ENCODE measurements at places on chromosomes 12 and 14.

GRCh38 chr12:65496617-65497016 is 218.1 kb downstream of the MSRB3 start:
- no peak for DNase-seq

- DNase-seq, result no peak
Observed at GRCh38 chr12:32918890-32919801, 22.6 kb upstream of the PKP2 start.

GRCh38 chr14:21642683-21643082 is 7.9 kb upstream of the OR10G2 start:
- no peak for DNase-seq

DNA sequence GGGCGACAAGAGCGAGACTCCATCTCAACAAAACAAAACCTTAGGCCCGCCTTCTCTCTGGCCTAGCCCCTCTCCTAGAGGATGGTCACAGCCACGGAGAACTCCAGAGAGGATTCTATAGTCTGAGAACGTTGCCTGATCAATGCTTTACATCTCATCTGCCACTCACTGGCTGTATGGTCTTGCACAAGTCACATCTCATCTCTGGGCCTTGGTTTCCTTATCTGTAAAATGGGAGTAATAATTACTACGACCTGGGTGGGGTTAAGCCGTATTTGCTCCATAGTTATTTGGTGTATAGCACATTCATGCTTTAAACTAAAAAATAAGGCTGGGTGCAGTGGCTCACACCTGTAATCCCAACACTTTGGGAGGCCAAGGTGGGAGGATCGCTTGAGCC is 8.5 kb downstream of the TRPV4 start:
- no peak for DNase-seq

DNA sequence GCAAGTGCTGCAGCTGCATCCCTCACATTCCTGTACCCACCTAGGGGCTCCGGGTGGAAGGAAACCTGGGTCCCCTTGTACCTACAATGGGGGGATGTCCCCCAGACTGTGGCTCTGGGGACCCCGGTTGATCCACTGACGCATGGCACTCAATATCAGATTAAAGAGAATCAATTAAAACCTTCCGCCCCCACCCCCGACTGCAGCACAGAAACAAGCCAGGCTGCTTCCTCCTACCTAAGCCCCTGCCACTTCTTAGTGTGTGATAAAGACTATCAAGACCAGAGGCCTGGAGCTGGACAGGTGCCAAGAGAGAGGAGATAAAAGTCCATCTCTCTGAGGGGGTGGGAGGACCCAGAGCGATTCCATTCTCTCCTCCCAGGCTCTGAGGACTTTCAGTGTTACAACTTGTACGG is 28.2 kb upstream of the RPLP0 start:
- no peak for DNase-seq

DNA sequence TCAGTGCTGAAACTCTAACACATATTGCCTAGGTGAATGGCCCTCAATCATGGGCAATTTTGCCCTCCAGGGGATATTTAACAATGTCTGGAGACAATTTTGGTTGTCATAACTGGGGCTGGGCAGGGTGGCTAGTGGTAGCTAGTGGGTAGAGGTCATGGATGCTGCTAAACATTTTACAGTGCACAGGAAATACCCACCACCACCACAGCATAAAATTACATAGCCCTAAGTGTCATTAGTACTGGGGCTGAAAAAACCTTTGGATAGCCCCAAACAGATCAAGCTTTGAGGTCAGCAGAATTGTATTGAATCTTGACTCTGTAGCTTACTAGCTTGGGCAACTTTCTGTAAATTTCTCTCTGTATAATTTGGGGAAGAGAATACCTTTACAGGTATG is 758.0 kb downstream of the BCL11B start:
- no peak for DNase-seq

DNA sequence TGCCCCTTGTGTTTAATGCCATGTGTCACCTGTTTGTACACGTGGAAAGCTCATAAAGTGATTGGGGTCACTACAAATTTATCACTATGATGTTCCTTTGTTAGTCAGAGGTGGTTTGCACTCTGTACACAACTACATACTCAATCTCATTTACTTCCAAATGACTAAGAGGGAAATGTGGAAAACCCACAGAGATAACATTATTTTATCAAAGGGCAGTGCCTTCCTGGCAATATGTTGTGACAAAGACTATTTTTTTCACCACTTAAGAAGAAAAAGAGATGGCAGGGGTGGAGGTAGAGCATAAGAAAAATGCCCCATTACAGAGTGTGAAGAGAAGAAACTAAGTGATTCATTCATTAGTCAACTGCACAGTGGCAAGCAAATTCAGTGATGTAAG is 1064.1 kb upstream of the FLRT2 start:
- DNase-seq, result no peak

DNA sequence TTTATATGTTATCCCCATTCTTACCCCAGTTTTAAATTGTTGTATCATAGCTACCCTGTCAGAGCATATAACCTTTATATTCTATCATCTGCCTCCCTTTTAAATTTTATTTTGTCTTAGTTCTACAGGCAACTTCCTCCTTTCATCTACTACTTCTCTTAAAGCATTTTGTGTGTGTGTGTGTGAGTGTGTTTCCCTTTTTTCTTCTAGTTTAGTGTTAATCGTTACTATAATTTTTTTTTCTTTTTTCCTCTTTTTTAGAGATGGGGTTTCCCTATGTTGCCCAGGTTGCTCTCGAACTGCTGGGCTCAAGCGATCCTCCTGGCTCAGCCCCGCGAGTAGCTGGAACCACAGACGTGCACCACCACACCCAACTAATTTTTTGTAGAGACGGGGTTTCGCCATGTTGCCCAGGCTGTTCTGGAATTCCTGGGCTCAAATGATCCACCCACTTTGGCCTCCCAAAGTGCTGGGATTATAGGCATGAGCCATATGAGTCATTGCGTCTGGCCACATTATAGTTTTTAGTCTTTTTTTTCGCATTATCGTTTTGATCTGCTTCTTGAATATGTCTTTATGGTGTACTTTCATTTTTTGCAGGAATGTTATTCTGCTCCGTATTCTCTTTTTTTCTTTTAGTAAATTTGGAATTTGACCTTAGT is 33.1 kb upstream of the FBXO34 start:
- DNase-seq, result no peak

- DNase-seq, result no peak
Observed at GRCh38 chr14:74176400-74176793, 62.9 kb upstream of the VSX2 start.

DNA sequence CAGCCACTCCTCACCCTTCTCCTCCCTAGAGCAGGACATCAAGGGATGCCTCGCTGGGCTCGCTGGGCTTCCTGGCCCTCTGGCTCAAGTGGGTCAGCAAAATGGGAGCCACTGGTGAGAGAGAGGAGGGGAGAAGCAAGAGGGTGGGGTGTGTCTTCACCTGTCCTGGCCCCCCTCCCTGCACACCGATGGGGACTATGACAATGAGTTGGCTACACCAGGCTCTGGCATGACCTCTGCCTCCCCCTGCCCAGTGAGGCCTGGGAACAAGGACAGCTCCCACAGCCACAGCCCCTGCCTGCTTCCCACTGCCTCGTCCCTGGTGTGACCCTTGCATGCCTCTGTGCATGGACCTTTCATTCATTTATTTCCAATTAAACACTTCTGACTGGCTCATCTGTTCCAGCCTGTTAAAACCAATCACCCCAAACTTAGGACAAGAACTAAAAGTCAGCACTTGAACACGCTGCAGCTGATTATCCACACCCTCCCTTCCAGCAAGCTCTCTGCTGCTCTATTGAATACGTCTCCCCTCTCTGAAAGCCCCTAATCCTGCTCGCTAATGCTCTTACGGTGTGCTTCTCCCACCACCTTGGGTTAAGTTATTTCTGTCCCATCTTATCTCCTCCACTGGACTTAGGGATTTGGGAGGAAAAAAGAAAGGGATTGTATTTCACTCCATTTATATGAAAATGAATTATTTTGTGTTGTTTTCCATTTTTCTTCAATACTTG is 5.8 kb upstream of the PPP2R5C start:
- no peak for DNase-seq

DNA sequence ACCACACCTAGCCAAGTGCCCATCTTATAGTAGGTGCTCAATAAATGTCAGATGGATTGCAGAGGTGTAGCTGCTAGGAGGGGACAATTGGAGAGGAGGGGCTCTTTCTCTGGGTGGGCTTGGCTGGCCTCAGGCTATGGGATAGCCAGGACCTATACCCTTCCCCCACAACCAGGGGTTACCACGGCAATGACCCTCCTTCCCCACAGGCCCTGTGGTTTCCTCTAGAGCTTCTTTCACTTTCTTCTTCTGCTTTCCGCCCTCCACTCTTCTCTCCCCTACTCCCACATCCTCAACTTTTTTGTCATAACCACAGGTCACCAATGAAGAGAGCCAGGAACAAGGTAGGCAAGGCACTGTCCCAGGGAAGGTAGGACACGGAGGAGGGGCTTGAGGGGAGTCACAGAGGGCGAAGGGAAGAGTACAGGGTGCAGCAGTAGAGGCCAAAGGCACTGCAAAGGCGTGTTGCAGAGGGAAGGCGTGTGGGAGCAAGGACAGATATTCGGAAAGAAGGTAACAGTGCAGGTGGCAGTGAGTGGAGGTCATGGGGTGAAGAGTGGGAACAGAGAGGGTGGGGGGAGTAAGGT is 1.9 kb upstream of the ITGB7 start:
- peak; percentile 39 for DNase-seq

- peak; percentile 72 for DNase-seq
Observed at GRCh38 chr14:55807053-55807880, 227.3 kb downstream of the KTN1 start.

GRCh38 chr12:95838125-95838524 is 20.6 kb upstream of the SNRPF start:
- DNase-seq, result no peak

- DNase-seq, result no peak
Observed at GRCh38 chr14:103544388-103545218, 15.6 kb downstream of the TRMT61A start.

- peak; percentile 42 for DNase-seq
Observed at GRCh38 chr12:5511644-5512600, 80.0 kb downstream of the NTF3 start.

GRCh38 chr12:98416845-98417244 is 98.5 kb upstream of the TMPO start:
- no peak for DNase-seq

GRCh38 chr12:120693848-120694247 is 6.9 kb downstream of the MLEC start:
- no peak for DNase-seq

GRCh38 chr12:32705783-32706182 is 26.7 kb downstream of the DNM1L start:
- no peak for DNase-seq

DNA sequence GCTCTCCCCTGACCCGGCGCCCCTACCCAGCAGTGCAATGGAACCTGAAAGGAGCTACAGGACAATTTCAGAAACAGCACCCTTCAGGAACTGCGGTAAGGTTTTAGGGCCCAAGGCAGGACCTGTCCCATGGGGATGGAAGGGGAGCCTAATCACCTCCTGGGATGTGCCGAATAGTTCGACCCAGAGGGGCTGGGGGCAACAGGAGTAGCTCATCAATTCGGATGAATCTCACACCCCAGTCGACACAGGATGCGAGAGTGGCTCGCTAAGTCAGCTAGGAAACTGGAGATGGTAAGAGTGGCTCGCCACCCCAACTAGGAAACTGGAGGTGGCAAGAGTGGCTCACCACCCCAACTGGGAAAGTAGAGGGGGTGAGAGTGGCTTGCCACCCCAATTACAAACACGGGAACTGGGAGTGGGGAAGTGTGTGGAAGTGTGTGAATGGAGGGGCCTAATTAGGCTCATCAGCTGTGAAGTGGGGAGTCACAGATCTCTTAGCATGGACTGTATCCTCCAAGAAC is 57.1 kb downstream of the DHRS2 start:
- DNase-seq, result no peak

DNA sequence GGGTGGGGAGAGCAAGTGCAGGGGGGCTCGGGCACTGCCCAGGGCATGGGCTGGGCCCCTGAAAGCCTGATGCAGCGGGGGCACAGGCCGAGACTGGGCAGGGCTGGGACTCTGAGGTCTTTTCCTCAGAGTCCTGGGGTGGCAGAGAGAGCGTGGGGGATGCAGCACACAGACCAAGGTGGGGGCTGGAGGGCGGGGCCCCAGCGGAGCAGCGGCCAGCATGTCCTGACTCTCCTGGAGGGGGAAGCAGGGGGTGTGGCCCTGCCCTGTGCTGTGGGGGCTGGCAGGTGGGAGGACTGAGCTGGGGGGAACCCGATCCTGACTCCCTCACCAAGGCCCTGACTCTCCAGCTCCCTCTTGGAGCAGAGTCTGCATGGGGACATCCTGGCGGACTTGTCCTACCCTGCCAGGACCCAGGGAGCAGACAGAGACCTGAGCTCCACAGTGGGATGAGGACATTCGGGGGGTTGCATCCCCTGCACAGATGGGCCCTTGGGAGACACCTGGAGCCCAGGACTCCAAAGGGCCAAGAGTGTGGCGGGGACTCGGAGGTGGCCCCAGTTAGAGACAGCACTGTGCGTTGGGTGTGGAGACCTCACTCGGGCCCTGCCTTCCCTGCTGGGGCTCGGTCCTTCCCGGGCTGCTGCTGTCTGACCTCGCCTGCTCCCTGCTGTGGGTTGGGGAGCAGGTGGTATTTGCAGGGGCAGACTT is 326.1 kb downstream of the TMEM121 start:
- no peak for DNase-seq

DNA sequence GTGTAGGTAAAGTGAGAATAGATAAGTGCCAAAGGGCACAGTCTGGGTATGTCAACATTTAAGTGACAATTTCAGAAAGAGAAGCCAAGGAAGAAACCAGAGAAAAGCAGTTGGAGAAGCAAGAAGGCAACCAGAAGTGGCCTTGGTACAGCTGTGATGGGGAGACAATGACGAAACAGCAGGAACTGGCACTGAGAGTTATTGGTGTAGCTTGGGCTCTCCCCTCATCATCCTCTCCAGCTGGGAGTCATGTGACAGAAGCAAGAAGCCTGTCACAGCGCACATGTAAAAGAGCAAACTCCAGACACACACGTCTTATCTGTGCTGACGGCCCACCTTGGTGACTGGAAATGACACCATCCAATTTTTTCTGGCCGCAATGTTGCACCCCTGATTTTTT is 203.3 kb upstream of the NUDT4 start:
- DNase-seq, result no peak

DNA sequence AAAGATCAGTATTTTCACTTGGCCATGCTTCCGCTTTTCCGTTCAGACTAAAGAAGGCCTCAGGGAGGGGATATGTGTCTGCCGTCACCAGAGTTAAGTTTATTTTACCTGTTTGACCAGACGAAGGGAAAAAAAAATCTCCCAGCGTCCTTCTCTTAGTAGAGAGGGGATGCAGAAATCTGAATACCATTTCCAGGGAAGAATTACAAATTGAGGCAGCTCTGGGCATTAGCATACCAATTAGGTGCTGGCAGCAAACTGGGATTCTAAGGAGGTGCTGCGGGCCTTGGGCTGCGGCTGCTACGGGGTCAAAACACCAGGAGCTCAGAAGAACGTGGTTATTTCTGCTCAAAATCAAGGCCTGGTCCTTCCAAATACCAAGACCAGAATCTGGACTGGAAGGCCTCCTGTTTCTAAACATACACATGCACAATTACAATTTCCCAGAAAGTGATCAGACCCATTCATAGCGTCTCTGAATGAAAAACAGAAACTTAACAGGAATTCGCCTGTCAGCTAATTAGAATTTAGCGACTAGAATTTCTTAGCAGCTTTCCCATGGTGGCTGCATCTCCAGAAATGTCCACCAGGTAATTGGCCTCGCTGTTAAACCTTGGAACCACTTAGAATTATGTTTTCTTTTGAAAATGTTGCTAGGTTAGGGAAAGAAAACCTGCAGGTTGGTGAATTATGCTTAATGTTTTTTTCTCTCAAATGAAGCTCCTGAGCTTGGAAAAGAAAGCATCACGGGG is 617.0 kb downstream of the VRK1 start:
- no peak for DNase-seq
